A673 (cell line): ENCODE measurements at places on chromosomes 7 and 10.

DNA sequence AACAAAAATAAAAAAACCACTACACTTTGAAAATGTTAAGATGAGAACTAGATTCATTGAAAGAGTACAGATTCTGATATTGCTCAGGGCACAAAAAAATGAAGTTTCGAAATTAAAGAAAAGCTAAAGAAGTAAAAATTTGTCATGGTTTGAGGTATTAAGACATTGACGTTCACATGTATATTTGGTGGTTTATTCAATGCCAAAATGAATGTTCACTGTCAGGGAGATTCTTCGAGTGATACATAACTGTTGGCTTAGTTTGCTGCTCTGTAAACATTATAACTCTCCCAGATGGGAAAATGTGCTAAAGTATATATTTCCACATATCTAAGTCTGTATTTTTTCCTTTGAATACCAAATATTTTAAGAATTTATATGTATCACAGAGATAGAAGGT is 345.0 kb downstream of the SEMA3D start:
- DNase-seq = no peak

GRCh38 chr10:1654811-1655356 is 82.4 kb downstream of the ADARB2 start:
- DNase-seq = no peak

DNA sequence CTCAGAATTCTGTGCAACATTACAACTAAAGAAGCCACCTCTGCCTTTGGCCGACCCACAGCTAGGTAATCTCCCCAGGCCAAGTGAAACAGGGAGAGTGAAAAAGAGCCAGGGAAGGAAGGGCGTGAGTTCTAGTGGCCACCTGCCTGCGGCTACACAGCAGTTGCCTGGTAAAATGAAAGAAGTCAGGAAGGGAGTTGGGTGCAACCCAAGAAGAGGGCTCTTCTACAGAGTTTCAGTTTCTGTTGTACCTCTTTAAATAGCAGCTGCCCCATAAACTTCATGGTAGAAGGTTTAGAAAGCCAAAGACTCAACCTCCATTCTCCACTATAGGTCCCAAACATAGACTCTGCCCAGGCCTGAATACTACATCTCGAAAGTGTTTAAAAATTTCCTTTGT is 76.2 kb upstream of the TMEM168 start:
- DNase-seq = no peak

- no peak for DNase-seq
Measured at GRCh38 chr7:132980402-132980801, 101.5 kb downstream of the CHCHD3 start.

GRCh38 chr10:8288600-8288999 is 234.1 kb downstream of the GATA3 start:
- DNase-seq = no peak

DNA sequence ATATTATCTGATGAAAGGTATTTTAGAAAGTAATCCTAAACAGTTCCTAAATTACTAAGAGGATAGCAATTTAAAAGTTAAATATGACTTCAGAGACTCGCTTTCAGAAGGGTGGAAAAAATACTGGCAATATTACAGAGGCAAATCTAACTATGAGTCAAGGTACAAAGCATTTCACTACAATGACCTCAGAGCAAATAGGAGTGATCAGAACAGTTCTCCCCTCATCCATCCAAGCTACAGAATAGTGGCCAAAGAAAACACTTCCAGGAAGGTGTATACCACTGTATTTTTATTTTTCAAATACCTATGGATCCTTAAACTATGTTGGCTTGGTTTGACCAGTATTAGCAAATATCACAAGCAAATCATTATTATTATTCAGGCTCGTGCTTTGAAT is 112.8 kb upstream of the ODAD2 start:
- no peak for DNase-seq

DNA sequence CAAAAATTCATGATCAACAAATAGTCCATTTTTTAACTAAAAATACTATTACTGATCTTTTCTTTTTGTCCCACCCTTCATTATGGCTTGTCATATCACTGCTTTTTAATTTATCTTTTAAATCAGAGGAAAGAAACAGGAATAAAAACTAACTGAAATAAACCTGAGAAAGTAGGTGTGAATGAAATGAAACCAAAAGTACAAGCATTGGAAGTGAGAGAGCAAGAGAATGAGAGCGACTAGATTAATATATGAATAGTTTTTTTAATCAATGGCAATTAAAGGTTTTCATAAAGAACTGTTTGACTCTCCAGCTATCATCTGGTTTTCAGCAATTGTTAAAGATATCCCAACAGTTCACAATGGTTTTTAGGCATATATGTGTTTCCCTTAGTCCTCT is 137.8 kb downstream of the SPAG6 start:
- DNase-seq = no peak

GRCh38 chr7:36190447-36191291 is 37.6 kb downstream of the EEPD1 start:
- no peak for DNase-seq

DNA sequence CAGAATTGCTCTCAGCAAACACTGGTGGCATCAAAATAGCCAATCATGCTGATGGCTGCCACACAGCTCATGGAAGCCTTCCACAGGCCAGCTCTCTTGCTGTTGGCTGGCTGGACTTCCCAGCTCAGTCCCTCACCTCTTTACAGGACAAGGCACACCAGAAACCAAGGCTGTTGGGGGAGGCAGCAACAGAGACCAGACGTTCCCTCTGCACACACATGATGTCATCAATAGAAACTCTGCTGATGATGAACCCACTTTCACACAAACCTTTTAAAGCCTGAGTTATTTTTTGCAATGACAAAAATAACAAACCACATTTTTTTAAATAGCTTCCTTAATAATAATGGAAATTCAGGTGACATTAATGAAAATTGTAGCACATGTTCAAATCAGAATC is 300.9 kb upstream of the C7orf33 start:
- no peak for DNase-seq

- DNase-seq = peak; percentile 87
Measured at GRCh38 chr10:784403-785088, 95.1 kb upstream of the DIP2C start.

DNA sequence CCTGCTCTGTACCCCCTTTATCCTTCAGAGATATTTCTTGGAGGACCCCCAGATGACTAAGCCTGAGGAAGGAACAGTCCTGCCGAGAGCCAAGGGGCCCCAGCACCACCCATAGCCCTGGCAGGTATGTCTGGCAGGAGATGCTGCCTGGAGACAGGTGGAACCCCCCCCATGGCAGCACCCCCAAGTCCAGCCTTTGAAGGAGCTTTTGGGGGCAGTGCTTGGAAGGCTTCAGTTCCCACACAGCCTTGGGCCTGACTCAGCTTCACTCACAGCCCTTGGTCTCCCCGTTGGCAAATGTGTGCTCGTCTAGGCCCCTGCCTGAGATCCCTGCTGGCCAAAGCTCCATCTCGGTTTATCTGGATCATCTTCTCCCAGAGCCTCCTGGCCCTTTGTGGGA is 23.0 kb upstream of the PCBD1 start:
- no peak for DNase-seq

DNA sequence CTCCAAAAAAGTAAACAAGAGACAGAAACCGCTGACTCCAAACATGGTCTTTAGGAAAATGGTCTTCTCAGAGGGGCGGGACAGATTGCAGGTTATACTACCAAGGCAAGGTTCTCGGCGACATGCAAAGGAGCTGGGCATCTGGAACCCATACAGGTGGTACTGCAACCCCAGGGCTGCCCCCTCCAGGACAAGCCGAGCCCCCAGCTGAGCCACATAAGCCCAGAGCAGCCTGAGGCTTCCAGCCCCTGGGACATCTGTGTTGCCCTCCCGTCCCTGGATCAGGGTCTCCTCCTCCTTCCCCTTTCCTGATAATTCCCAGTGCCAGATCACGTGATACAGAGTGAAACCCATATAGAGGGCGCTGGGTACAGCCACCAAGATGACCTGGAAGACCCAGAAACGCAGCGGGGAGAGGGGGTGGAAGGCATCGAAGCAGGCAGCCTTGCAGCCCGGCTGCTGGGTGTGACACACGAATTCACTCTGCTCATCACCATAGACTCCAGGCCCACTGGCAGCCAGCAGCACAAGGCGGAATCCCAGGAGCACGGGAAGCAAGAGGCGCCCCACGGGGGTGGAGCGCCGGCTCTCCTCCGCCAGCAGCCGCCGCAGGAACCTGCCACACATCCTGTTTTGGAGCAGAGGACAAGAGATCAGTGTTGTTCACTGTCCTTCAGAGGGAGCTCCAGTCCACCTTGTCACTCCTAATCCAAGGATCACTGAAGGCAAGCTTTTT is at the start of gene GJC3:
Gene GJC3, minus strand, starts transcription at position 627 of the 736 bp plus-strand sequence. Its CDS starts 0 bp downstream, at position 627.
- DNase-seq = peak; percentile 59

DNA sequence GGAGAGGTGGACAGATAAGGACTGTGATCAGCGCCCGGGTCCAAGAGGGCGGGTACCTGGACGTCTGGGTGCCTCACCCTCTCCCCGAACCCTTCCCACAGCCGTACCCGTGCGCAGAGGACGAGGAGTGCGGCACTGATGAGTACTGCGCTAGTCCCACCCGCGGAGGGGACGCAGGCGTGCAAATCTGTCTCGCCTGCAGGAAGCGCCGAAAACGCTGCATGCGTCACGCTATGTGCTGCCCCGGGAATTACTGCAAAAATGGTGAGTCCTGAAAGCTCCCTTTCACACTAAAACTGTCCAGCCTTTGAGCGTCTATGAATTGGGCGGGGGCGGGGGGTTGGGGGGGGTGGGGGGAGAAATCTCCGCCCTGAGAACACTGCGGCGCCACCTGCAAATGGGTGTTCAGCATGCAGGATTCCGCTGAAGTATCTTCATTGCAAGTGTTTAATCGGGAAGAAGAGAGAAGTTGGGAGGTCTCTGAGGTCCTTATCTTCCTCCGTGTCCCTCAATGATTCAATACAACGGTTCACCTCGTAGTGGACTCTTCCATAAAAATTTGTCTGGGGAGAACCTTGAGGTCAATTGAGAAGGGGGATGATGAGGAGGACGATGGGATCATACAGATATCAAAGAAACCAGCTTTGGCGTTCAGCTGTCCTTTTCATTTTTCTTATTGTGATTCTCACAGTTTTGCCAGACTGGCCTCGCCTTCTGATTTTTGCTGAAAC is 906 bp downstream of the DKK1 start:
- peak; percentile 55 for DNase-seq

- DNase-seq = no peak
Measured at GRCh38 chr10:45495438-45496152, 121.6 kb downstream of the ALOX5 start.

- no peak for DNase-seq
Measured at GRCh38 chr7:92156990-92157389, 22.0 kb downstream of the LRRD1 start.

GRCh38 chr10:102243309-102243708 is 2.0 kb upstream of the PITX3 start:
- DNase-seq = no peak

DNA sequence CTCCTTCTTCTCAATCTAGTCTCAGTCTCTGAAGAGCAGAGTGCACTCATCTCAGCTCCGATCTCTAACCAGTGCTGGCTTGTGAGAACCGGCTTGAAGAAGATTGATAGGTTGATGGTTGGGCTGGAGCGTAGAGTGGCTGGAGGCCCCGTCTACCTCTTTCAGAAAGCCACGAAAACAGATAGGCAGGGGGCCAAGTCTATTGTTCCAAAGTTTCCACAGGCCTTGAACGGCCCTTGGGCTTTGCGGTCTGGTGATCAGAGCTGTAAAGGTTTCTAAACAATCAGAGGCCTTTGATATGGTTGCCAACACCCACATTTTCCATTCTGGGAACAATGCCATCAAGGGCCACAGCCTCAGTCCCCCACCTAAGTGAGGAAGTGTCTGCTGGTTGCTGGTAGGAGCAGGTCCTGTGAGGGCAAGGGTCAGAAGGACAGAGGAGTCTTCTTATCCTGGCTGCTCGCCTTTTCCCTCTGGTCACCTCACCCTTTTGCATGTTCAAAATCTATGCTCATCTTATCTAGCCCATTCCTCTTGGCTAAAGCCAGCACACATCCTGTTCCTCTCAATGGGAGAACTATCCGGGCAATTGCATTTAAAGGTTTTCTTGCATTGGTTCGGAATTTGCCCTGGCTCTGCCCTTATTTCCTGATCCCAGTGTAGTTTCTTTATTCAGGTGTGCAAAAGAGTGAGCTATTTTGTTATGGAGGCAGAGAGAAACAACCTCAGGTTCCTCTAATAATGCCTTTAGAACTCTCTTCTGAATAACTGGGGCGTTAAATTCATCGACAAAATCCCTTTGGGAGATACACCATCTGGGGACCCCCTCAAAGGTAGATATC is 70.3 kb upstream of the KMT2E start:
- no peak for DNase-seq

- peak; percentile 55 for DNase-seq
Measured at GRCh38 chr7:124031919-124032318, 948 bp downstream of the TMEM229A start.

- DNase-seq = no peak
Measured at GRCh38 chr10:30647089-30647488, 17.5 kb upstream of the LYZL2 start.

GRCh38 chr7:131546583-131547141 is 9.8 kb downstream of the PODXL start:
- DNase-seq = peak; percentile 81

GRCh38 chr7:43942997-43943396 is 16.8 kb downstream of the UBE2D4 start:
- DNase-seq = no peak

DNA sequence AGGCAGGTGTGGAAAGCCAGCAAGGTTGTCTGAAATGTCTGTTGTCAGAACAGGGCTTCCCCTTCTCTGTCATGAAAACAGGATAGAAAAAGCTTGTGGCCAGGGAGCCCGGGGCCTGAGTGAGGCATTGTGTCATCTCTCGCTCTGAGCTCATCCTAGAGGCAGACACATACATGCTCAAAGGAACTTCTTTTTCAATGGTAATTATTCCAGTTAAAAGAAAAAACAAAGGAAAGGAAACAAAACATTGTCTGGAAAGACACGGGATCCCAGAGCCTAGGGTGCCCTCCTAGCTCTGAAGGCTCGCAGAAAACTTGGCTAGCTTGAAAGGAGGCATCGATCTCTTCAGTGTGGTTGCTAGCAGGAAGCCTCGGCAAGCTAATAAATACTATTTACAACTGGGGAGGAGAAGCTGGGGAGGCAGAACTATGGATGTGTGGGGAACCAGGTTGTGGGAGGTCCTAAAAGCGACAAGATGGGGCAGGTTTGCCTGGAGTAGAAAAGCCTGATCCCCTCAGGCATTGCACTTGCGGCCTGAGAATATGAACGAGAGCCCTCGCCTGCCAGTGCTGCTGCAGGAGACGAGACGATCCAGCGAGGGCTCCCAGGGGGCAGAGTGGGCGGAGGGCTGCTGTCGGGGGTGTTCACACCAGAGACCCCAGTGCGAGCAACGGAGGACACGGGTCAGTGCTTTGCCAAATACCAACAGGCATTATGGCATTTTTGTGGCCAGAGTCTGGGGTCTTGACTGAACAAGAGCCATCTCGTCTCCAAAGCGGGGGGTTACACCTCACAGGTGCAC is 32.8 kb upstream of the DGKI start:
- DNase-seq = no peak
